ENCODE measurements at places on chromosomes 12 and 14.

- no peak for DNase-seq
Measured at GRCh38 chr12:114866331-114866730, 182.4 kb upstream of the TBX3 start.

GRCh38 chr12:8870586-8870985 lies 43.7 kb upstream of the PHC1 start:
- DNase-seq: no peak

DNA sequence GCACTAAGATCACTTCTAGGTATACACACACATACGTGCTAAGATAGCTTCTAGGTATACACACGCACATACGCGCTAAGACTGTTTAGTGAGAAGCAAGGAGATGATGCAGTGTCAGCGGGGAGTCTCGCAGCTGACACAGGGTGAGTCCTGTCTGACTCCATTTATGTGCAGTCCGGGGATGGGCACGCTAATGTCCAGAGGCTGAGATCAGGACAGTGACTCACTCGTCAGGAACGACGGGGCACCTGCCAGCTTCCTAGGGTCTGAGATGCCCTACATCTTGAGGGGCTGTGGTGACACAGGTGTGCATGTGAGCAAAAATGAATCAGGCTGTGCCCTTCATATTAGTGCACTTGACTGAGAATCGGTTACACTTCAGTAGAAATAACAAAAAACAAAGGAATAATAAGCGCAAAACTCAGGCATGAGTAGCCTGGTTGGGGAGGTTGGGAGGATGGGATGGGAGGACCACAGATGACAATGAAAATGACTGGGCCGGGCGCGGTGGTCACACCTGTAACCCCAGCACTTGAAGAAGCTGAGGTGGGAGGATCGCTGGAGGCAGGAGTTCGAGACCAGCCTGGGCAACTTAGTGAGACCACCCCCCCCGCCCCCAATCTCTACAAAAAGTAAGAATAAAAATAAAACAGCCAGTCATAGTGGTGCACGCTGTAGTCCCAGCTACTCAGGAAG lies 29.1 kb upstream of the ULK1 start:
- no peak for DNase-seq

GRCh38 chr12:5718073-5718472 lies 227.0 kb downstream of the ANO2 start:
- no peak for DNase-seq

DNA sequence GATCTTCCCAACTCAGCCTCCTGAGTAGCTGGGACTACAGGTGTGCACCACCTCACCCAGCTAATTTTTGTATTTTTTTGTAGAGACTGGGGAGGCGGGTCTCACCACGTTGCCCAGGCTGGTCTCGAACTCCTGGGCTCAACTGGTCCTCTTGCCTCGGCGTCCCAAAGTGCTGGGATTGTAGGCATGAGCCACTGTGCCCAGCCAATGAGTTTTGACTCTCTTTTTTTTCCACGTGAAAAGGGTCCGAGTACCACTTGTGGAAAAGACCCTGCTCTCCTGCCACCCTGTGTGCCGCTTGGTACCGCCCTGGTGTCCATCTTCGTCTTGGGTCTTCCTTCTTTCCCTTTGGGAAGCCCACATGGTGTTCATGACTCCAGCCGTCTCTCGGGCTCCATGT lies 17.6 kb downstream of the TEDC1 start:
- DNase-seq: no peak

GRCh38 chr14:56206596-56206995 lies 88.4 kb downstream of the PELI2 start:
- DNase-seq: no peak

DNA sequence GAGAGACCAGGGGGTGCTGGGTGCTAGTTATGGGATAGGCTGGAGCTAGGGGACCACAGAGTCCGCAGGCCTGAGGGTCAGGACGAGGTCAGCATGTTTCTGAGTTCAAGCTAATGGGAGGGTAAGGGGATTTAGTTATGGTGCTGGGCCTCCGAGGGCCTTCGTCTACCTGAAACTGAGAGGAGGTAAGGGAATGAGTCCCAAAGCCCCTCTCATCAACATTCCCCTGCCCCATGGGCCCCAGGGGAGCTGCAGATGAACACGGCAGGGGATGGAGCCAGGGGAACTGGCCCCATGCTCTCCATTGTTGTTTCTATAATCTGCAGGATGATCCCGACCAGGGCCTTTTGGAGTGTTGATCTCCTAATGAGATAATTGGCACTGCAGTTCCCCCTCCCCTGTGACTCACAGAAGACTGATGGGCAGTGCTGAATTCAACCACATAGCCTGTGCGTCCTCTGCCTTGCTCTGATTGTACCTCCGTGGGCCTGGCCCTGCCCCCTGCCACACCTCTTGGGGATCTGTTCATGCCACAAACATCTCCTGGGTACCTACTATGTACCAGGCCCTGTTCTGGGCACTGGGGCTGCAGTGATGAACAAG lies 21.4 kb downstream of the FAIM2 start:
- no peak for DNase-seq

GRCh38 chr12:68560851-68561422 lies 49.8 kb upstream of the RAP1B start:
- no peak for DNase-seq

DNA sequence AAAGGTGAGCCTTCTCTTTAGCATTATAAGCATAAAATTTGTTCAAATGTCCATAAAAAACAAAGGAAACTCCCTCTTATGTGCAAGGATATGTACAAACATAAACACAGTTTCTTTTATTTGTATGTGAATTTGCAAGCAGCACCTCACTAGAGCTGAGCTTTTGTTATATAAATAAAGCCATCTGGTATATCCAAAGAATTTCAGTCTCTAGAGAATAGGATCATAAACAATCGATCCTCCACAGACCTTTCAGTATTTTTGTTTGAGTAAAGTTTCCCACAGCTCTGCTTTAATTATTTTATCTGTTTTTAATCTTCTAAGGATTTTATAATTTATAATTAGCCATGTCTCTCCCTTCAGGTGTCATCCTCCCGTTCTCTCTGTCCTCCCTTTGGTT lies 89.2 kb downstream of the OTOGL start:
- DNase-seq: no peak

DNA sequence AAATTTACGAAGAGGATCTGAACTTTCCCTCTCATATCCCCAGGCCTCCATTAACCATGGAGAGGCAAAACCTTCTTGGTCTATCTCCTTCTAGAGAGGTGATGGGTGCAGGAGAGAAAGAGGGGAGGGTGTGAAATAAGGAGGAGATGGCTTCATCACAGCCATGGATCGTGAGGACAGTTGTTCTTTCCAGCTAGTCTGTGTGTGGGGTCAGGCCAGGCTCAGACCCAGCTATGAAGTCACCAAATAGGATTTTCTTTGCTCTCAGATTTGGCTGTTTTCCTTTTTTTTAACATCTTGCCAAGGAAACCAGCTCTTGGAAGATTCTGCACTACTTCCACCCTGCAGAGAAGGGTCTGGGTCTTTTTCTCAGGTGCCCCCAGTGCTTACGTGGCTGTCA lies 64.9 kb upstream of the FAM181A start:
- no peak for DNase-seq

- no peak for DNase-seq
Measured at GRCh38 chr12:18908191-18908590, 170.3 kb downstream of the CAPZA3 start.

DNA sequence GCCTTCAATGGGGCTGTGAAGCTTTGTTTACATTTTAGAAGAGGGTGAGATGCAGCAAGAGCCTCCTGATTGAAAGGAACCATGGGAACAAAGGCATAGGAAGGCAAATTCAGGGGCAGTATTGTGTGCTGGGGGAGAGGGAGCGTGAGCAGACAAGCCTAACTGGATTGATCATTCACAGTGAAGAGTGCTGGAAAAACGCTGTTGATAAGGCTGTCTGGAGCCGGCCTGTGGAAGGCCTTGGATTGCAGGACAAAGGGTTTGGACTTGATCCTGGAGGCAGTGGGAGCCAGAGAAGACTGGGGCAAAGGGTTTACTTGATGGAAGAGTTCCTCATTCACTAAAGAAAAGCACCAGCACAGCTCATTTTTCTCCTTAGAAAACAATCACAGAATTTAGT lies 160.5 kb downstream of the PAH start:
- DNase-seq: no peak

- DNase-seq: no peak
Measured at GRCh38 chr12:81257947-81258551, 180.2 kb downstream of the ACSS3 start.

GRCh38 chr12:102833687-102834441 lies 83.2 kb downstream of the PAH start:
- DNase-seq: no peak

GRCh38 chr12:106110626-106111300 lies 28.0 kb downstream of the NUAK1 start:
- DNase-seq: no peak

- no peak for DNase-seq
Measured at GRCh38 chr12:79267580-79267979, 403.0 kb downstream of the SYT1 start.

- peak; percentile 90 for DNase-seq
Measured at GRCh38 chr12:95733141-95733825, 57.3 kb downstream of the NTN4 start.

GRCh38 chr14:84969501-84969900 lies 560.4 kb upstream of the FLRT2 start:
- DNase-seq: no peak

DNA sequence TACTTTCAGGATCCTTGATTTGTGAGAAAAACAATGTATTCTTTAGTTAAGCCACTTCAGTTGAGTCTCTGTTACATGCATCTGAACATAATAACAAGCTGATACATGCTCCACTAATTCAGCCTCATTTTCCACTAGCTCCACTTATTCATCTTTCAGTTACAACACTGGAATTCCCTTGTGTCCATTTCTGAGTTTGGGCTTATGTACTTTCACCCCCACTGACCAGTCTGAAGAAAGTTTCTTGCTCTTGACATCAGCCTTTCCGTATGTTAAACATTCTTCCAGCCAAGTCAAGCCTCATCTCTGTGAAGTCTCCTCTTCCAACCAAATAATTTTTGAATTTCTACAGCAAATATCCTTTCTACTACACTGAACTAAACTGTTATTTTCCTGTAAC lies 592.5 kb upstream of the NOVA1 start:
- DNase-seq: no peak

DNA sequence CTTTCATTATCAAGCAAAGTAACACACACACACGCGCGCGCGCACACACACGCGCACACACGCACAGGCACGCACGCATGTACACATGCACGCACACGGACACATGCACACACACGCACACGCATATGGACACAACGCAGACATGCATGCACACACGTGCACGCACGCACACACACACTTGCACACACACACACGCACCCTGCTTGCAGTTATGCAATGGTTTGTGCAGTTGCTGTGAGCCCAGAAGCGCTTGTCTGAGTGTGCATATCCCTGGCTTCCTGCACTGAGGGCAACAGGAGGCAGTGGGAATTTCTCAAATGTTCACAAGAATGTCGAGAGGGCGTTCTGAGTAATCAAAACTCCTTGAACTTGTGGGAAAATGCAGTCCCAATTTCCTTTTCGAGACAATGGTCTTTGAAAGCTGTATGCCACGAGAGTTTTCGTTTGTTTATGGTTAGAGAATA lies 41.6 kb downstream of the NFKBIA start:
- DNase-seq: no peak

- DNase-seq: no peak
Measured at GRCh38 chr12:3152011-3152511, 74.9 kb downstream of the TSPAN9 start.

GRCh38 chr14:51400139-51400538 lies 160.1 kb downstream of the TMX1 start:
- no peak for DNase-seq

- DNase-seq: peak; percentile 25
Measured at GRCh38 chr12:91958816-91959215, 186.8 kb downstream of the BTG1 start.

DNA sequence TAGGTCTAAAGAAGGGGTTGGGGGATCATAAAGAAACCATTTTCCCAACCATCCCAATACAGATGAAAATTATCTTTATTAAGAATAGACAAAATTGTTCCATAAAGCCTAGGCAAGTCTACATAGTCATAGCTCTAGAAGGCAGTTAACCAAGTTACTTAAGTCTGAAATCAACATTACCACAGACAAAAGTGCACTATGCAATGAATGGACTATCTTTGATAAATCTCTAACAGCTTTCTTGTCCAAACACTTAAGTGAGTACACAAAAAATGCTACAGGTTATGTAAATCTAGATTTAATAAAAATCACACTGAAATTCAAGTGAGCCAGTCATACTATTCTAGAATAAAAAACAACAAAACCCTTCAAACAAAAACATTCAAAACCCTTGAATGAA lies 87.0 kb upstream of the GPHB5 start:
- DNase-seq: no peak

DNA sequence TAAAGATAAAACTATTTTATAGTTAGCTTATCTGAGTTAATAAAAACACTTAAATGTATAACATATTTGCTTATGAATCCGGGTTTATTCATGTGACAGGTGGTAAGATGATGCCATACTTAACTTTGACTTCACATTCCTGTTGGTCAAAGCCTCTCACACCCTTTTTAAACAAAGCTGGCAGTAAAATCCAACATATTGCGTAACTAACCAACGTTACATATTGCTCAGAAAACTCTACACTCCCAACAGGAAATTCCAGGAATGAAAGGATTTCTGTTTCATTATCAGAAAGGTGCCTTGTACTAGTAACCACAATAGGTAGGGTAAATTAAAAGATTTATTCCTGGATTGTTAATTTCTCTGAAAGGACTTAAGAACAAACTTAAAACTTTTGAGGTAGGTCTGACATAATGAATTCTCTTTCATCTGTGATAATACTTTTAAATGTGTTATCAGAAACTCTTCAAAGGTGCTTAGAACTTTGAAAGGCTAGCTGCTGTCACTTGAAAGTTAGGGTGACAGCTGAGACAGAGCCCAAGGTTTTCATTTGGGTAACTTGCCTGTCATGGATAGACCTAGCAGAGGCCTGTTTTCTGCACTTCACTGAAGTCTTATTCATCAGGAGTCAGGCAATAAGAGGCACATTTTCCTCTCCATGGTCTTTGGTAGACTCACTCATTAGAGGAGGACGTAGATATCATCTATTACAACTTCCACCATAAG lies 23.8 kb upstream of the CATSPERB start:
- no peak for DNase-seq
